Hematopoietic multipotent progenitor cell (in vitro differentiated cells): ENCODE measurements at places on chromosomes 6 and 20. TPM values are rescaled to one million over a fixed set of nuclear protein-coding genes. Genes with fewer than 3 reads are reported as not detected.

ACAT2 gene
- total RNA-seq, result 17.8 TPM

GRCh38 chr6:79872986-79873385 lies 74.4 kb downstream of the ELOVL4 start:
- no peak for DNase-seq

GRCh38 chr6:154343473-154344308 lies 12.9 kb downstream of the IPCEF1 start:
- no peak for DNase-seq

DNA sequence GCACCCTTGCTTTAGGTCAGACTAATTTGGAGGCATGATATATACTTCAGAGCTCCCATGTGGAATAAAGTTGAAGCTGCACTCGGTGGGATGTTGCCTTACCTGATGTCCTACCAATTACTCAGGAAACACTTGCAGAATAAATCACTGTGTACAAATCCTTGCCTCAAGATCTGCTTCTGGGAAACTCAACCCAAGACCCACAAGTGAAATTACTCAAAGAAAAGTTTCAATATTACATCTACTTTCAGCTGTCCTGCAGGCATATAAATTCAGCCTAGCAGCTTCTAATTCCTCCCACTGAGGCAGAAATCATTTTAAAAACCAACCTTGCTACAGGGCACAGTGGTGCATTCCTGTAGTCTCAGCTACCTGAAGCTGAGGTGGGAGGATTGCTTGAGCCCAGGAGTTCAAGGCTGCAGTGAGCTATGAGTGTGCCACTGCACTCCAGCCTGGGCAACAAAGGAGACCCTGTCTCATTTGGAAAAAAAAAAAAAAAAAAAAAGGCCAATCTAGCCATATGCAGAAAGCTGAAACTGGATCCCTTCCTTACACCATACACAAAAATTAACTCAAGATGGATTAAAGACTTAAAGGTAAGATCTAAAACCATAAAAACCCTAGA lies 20.7 kb upstream of the DCDC2 start:
- no peak for DNase-seq

GRCh38 chr20:14062786-14063185 lies 67.5 kb downstream of the MACROD2 start:
- DNase-seq, result no peak

DNA sequence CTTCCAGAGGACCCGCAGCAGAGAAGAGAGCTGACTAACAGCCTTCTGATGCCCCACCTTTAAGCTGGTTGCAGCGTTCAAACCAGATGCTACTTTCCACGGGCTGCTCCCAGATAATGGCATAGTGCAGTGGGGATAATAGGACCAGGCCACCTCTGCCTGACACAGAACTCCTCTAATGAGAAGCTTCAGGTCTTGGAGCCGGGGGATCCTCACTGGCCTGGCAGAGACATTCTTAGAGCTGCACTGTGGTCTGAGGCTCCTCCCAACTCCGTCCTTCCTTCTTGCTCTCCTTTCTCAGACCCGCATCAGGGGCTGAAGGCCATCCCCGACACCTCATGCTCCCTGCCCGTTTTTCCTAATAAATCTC lies 206.6 kb upstream of the MARCKS start:
- DNase-seq, result no peak

DNA sequence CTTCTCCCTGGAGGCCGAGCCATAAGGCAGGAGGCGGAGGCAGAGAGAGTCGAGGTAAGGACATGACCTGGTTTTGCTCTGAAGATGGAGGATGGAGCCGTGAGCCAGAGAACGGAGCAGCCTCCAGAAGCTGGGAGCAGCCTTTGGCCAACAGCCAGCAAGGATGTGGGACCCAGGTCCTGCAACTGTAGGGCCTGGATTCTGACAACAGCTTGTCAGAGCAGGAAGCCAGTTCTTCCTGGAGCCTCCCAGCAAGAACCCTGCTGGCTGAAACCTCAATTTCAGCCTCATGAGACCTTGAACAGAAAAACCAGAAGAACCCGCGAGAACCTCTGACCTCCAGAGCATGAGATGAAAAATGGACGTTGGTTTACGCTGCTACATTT lies 13.4 kb upstream of the MRGBP start:
- DNase-seq, result no peak

- DNase-seq, result no peak
These were observed 46.9 kb downstream of the OSTM1 start for GRCh38 chr6:108027594-108027993.

FAM217A gene
- not detected for total RNA-seq

DNA sequence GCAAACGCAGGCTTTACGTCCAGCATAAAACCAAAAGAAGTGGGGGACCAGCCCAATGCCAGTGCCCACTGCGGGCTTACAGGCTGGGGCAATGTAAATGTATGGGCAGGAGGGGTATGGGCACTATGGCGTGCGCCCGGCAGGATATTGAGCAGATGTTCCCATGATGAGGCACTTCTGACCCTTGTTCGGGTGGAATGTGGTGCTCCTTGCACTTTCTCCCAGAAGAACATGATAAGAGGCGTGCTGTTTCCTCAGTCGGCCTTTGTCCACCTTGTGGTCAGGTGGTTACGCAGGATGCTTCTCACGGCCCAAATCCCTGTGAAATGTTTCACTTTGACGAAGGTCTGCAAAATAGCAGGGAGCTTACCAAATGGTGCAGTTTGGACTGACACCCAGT lies 4.8 kb upstream of the GPR31 start:
- no peak for DNase-seq

- DNase-seq, result no peak
These were observed 225.9 kb upstream of the BTBD3 start for GRCh38 chr20:11691766-11692165.

DNA sequence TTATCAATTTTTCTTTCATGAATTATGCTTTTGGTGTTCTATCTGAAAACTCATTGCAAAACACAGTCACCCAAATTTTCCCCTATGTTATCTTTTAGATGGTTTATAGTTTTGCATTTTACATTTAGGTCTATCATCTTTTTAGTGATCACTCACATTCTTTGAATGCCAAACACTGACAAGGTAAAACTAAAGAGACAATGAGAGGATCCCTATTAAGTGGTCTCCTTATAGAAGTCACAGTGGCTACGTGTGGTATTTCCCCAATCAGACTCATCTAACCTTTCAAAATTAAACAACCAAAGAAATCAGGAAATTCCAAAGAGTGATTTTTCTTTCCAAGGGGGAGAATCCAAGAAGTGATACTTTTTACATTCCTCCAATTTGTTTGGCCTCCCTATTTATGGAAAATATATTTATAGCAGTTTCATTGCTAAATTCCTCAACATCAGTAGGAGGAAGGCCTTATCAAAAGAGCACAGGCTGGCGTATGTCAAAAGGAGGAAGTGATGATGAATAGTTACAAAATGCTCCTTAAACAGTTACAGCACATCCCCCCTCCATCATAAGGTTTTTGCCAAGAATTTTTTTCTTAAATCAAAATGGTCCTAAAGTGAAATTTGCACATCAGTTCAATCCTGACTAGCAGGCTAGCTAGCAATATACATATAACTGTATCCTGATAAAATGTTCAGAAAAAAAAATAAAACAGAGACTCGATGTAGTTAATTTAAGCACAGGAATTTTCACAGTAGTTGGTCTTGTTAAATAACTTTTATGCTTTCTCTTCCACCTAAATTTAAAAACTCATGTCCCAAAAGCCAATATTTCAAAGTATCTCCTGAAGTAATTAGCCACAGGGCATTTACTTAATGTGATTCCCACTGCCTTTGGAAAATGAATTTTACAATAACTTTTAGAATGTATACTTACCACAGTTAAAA lies 76.2 kb upstream of the IPCEF1 start:
- DNase-seq, result peak; percentile 87

KCNK15 gene
- total RNA-seq, result 0.27 TPM

- DNase-seq, result no peak
These were observed 580.3 kb upstream of the GJE1 start for GRCh38 chr6:141552463-141552862.

DNA sequence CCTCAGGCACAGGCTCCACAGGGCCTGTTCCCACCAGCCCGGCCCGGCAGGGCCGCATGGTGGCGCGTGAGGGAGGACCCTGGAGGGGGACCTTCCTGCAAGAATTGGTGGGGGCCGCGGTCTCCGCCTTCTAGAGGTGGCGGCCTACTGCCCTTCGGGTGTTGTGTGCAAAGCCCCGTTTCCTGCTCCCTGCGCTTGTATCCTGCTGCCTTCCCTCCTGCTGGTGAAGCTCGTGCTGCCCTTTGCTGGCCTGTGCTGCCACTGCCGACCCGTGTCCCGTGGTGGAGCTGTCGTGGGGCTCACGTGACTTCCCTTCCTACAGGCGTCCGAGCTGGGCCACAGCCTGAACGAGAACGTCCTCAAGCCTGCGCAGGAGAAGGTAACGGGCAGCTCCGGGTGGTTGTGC lies 8.4 kb upstream of the COL20A1 start:
- no peak for DNase-seq

GRCh38 chr6:144189351-144189750 lies 39.0 kb downstream of the STX11 start:
- no peak for DNase-seq

CFAP206 gene
- total RNA-seq, result under 0.01 TPM

DNA sequence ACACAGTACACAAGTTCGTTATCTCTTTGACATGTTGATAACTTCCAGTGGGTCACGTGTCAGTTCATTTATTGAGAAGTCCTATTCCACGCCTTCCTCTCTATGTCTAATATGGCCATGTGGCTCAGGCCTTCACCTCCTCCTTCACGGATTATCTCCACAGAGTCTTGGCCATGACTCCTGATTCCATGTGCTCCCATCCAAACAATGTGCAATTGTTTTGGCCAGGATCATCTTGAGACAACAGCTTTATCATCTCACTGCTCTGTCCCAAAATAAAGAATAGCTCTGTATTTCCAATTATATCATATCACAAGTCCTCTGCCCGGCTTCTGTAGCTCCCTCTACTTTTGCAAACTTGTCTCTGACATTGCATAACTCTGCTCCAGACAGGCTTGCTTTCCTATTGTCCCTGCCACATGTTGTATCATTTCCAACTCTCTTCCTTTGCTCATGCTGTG lies 11.1 kb upstream of the TXNDC5 start:
- no peak for DNase-seq

MOG gene
- total RNA-seq, result not detected

HMGCLL1 gene
- not detected for total RNA-seq

MYO6 gene
- under 0.01 TPM for total RNA-seq

- DNase-seq, result no peak
These were observed 29.5 kb downstream of the MTHFD1L start for GRCh38 chr6:150894935-150895552.

- no peak for DNase-seq
These were observed 2.0 kb downstream of the ARMH2 start for GRCh38 chr6:24796616-24797290.

GRCh38 chr20:25864326-25864962 lies 167.8 kb upstream of the ZNF337 start:
- no peak for DNase-seq

- no peak for DNase-seq
These were observed 128.4 kb downstream of the KLHL32 start for GRCh38 chr6:97052896-97053295.

GRCh38 chr6:32796848-32797776 lies 19.7 kb downstream of the HLA-DOB start:
- DNase-seq, result peak; percentile 70

DNA sequence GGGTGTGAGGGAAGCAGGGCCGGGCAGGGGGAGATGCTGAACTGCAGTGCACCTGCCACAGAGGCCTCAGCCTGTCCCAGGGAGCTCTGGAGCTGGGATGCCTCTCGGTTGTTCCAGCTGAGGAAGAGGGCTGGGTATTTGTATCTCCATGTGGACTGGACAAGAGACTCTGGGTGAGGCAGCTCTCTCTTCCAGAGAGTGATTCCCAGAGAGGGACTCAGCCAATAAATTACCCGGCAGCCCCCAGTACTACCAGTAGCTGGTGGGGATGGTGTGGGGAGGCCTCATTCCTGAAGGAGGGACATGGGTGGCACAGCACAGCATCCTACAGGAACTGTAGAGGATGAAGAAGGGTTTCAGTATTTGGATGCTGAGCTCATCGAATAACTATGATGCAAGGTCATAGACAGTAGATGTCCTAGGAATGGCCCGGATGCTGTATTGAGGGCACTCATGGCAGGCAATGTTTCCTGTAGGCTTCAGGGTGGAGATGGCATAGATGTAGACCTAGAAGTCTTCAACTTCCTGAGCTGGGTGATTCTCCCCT lies 1.4 kb downstream of the FGD2 start:
- no peak for DNase-seq

CAPN11 gene
- 7.3 TPM for total RNA-seq

GRCh38 chr20:30168025-30168799 lies 1089.3 kb upstream of the DEFB115 start:
- DNase-seq, result no peak

DNA sequence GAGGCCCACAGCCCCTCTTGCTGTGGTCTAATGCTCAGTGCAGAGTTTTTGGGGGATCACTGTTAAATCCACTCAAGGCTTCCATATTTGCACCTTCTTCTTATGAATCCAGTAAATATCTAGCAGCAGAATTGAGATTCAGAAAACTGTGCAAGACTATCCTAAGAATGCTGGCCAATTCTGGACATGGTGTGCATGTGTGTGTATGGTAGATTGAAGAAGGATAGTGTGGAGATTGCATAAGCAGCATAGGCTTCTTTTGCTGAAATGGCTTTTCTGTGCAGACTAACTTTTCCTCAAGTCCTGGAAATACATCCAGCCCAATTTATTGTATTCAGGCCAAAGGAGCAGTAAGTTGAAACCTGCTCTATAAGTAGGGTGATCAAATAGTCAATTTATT lies 39.7 kb downstream of the FBXO9 start:
- no peak for DNase-seq

GRCh38 chr20:14521016-14521415 lies 183.6 kb upstream of the FLRT3 start:
- no peak for DNase-seq
